NCI-H1092 treated with DMSO at 0.1 percent for 48 hours (cell line): ENCODE measurements at places on chromosomes 4 and X.
A peak's percentile ranks its signal among the peaks of the same experiment; 100 is the strongest.

DNA sequence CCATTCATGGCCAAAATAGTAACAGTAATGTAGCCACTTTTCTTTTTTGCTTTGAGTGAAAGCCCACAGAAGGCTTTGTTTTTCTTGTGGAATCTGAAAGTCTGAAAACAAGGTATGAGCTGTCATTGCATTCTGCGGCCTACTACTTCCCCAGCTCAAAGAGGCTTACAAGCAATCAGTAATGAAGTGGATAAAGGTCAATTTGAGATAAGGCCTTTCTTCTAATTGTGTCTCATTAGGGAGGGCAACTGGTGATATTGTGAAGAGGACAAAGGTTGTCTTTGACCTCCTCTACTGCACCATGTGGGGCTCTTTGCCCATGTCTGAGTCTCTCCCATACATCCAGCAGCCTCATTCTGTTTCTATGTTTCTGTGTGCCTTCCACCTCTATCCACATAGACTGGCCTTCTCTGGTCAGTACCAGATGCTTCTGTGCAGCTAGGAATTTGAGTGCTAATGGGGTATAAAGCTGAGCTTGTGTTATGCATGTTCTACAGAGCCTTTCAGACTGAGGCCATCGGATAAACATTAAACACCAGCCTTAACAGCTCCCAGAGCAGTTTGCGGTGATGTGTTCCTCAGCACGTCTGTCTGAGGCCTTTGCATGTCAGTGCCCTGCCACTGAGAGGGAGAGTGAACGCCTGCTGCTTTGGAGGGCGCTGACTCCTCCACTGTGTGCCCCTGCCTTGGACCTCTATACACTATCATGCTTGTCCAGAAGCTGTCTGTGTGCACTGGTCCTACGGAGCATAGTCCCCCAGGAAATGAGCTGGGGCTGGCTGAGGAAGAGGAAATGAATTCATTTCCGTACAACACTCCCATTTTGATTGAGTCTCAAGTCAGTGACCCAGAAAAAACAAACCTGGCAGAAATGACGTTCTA lies 80.2 kb downstream of the SH2D1A start:
- no peak for DNase-seq

DNA sequence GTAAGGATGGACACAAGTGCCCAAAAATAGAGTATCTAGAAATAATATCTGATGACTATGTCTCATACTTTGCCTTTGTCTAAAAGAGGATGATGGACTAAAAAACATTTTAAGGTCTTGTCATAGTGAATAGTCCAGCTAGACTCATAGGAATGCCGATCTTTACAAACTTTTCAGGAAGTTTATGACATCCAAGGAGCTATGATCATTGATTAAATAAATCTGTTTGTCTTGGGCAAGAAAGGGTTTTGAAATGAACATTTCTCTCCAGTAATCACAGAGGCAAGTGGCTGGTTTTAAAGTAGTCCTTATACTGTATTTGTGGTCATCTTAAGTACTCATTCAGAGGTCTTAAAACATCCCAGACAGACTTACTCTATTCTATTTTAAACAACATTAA lies 109.8 kb downstream of the MAPK10 start:
- DNase-seq: no peak

GRCh38 chr4:119314356-119314755 lies 7.6 kb downstream of the FABP2 start:
- DNase-seq: peak; percentile 30

DNA sequence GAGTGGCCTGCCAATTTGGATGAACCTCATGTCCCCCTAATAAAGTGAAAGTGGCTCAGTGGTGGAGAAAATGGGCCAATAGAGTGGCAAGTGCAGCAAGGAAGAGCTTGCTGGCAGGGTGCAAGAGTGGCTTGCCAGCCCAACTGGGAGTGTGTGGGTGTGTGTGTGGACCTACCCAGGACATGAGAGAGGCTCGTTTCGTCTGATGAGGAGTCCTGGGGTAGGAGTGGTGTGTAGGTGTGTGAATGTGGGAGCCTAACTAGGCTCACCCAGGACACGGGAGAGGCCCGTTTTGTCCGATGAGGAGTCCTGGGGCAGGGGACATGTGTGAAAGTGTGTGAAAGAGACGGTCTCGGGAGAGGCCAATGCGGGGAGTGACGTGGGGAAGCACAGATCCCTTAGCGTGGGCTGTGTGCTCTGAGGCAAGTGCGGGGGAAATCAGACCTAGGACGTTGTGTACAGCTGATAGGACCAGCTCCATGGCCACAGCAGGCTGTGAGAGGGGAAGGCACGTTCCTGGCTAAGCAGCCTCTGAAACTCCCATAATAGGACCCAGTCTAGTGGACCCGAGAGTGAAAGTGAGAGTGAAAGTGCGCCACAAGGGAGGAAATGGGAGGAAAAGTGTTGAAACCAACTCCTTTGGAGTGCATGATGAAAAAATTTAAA lies 5.3 kb downstream of the GAGE10 start:
- no peak for DNase-seq

DNA sequence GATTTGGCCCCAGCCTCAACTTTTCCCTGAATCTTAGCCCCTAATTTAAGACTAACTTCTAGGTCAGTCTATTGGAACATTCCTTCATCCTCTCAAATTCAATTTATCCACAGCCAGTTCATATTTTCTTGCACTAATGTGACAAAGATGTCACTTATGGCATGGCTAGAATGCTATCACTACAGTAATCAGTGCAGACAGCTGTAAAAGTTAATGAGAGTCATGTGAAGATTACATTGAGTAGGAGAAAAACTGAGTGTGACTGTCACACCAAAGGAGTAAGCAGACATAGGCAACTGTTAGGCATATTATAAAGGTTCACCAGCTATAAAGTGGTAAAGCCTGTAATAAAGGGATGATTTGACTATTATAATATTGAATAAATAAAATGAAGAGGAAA lies 42.6 kb downstream of the GABRG1 start:
- DNase-seq: no peak
